ENCODE measurements at places on chromosomes 1 and 21.

DNA sequence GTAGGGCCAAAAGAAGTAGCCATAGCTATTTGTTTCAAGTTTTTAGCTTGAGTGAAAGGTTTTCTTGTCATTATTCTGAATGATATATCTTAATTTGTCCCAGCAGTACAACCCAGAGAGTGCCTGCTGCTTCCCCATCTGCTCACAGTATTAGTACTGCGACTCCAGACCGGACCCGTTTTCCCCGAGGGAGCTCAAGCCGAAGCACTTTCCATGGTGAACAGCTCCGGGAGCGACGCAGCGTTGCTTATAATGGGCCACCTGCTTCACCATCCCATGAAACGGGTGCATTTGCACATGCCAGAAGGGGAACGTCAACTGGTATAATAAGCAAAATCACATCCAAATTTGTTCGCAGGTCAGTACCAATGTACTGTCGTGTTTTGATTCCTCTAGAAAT lies 37.2 kb upstream of the C1orf115 start:
- no peak for DNase-seq

GRCh38 chr21:39637197-39637970 lies 24.6 kb downstream of the B3GALT5 start:
- no peak for DNase-seq

DNA sequence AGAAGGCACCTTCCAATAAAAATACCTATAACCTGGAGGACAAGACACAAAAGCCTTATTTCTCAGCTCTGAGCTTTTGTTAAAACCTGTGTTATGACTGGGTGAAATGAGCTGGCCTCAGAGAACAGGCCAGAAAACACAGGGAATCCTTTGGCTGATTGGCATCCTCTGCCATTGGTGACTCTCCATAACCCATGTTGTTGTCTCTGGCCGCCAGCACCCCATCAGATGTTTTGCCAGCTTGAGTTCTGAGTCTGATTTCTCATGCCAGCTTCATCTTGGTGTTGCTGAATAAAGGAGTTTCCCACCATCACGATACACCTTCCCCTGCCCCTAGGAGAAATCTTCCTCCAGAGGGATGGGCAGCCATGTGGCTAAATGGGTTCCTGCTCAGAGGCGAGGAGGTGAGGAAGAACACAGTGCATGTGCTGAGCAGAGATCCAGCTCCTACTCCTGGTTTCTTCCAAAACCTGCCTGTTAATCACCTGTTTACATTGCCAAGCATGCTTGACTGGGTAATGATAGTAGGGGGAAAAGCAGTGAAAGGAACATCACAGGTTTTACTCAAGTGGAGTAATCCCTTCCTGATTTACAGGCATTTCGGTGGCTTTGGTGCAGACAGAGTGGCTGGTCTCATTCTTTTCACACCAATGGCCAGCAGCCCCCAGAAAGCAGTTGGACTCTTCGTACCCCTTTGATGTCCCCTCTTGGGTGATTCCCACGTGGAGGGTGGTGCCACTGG lies 109.8 kb downstream of the ROR1 start:
- DNase-seq: no peak

DNA sequence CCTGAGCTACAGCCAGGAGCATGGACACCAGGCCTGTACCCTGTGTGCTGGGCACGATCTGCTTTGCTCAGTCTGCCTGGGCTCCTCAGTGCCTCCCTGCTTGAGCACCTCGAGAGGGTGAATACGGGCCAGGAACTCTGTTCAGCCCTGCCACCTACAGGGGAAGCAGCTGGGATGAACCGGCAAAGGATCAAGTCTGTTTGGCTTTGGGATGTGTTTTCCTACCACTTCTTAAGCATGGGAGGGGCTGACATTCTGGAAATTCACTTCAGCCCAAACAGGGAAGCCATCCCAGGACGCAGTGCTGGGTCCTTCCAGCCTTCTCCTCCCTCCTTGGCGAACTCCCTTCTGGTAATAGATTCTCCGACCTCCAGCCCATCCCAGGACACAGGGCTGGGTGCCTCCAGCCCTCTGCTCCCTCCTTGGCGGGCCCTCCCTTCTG lies 55.8 kb upstream of the SELENON start:
- DNase-seq: no peak

DNA sequence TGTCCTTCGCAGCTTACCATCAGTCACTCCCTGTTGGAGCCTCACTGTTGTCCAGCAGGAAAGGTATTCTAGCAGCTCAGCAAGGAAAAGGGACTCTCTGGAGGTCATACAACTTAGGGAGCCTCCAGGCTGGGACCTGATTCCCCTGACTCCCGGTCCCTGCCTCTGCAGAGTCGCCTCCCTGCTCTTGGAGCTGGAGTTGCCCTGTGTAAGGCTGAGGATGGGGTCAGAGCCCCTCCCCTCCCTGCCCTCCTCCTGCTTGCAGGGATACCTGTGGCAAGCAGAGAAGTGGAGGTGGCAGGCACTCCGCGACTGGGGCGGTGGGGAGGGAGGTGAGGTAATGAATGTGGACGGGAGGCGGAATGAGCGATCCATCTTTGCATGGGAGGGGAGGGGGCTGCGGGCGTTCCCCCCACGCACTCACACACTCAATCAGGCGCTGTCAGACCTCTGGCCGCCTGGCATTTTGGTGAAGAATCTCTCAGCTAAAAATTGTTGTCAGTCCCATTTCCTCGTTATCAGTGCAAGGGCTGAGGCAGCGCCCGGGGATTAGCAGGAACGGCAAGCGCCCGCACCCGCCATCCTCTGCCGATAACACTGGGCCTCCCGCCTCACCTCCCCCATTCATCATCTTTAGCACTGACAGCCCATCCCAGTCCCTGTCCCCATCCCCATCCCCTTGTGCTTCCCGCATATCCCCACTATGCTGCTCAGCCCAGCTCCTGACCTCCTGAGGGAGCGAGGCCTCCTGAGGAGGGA lies 64.3 kb downstream of the TMEM53 start:
- no peak for DNase-seq

DNA sequence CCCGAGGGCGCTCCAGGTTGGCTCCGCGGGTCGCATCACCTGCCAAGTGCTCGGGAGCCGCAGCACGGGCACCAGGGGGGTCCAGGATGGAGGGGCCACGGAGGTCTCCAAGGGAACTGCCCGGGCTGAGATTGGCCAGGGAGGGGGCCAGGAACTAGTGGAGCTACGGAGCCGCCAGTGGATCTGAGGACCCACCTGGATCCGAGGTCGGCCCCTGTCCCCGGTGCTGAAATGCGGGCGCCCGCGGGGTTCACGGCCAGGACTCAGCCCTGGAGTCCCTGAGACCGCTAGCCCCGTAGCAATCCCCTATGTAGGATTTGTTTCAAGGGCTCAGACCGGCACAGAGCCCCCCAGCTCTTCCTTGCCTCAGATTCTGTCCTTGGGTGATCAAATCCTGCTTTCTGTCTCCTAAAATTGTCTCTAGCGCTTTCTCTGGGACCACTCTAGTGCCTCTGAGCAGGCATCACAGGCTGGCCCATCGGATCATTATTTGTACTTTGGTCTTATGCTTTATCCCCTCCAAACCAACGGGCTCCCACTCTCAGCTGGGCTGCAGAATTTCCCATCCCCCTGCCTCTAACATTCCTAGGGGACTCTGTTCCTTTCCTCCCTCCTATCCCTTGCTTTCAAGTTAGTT lies 27.3 kb downstream of the KIAA2013 start:
- no peak for DNase-seq

GRCh38 chr1:234875953-234876855 lies 252.4 kb downstream of the TOMM20 start:
- DNase-seq: no peak

DNA sequence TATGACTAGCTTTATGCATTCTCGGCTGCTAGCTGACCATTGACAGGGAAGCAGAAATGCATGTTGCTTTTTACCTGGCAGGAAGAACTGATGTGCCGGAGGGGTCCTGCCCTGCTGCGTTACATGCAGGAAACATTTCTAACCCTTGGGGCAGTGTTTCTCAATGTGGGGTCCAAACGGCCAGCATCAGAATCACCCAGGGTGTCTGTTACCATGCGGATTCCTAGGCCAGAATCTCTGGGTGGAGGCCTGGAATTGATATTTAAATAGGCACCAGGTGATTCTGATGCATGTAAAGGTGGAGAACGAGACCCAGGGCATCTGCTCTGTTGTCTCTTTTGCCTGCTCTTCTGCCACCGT lies 182.7 kb downstream of the PCP4 start:
- no peak for DNase-seq

GRCh38 chr1:96926176-96926575 lies 204.6 kb downstream of the PTBP2 start:
- DNase-seq: no peak

- no peak for DNase-seq
Measured at GRCh38 chr1:31509124-31510072, 66.9 kb upstream of the TINAGL1 start.

DNA sequence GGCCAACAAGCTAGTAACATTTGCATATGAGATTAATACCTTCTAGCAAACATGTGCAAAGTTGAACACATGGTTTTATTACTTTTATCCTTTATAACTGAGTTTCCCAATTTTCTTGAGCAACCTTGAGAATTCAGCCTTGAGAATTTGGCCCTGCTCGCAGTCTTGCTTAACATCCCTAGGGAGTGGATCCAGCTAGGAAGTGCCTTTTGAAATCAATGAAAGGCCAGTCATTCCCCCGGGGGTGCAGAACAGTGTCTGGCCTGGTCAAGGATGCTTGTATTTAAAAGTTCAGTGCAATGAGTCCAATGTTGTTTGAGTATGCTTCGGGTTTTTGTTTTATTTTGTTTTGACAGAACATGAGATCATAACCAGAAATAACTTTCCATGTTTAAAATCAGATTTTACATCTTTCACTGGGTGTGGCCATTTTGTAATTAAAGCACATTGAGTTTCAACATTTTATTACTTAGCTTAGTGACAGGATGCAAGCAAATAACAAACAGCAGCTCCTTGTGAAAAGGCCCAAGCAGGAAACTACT lies 16.7 kb downstream of the PALMD start:
- DNase-seq: no peak

DNA sequence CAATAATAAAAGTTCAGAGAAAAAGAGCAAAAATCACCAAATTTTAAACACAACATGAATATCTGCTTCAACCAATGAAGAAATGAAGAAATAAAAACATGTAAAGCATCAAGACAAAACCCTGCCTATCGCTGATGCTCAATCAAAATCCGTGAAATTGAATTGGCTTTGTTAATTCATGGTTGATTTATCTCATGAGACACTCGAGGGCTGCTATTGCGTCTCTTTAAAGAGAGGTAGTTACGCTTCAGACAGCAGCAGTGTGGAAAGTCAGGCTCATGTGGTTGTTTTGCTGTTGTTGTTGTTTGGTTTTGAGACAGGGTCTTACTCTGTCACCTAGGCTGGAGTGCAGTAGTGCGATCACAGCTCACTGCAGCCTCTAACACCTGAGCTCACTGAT lies 65.5 kb upstream of the RGS7 start:
- no peak for DNase-seq

DNA sequence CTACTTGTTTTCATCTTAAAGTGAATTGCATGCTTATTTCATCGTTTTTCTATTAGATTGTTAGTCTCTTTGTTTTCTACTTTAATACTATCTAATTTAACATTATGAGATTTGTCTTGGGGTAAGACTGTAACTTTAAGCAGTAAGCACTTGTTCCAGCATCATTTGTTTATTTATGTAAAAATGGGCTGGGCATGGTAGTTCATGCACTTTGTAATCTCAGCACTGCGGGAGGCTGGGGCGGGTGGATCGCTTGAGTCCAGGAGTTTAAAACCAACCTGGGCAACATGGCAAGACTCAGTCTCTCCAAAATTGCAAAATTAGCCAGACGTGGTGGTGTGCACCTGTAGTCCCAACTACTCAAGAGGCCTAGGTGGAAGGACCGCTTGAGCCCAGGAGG lies 15.3 kb upstream of the PAXBP1 start:
- no peak for DNase-seq
